ENCODE measurements at places on chromosomes 13 and 19.
A peak's percentile ranks its signal among the peaks of the same experiment; 100 is the strongest.

- no peak for DNase-seq
Measured at GRCh38 chr13:19725320-19725719, 57.4 kb downstream of the PSPC1 start.

- DNase-seq = no peak
Measured at GRCh38 chr13:99314640-99315176, 7.5 kb upstream of the GPR183 start.

DNA sequence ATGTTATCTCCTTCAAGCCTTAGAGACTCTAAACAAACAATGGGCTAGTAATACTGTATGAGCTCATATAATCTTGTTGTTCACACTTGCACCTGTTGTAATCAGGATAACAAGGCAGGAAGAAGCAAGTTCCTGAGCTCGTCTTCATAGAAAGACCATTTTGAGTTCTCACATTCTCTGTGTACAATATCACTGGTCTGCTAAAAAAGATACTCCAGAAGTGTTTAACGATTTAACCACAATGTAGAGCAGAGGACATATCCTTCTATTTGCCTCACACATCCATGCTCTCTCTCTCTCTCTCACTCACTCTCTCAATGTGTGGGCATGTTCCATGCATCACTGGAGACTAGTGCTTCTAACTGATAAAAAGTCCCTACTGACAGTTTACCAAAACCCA is 122.9 kb downstream of the MIPEP start:
- no peak for DNase-seq

GRCh38 chr13:113860665-113861432 is 3.0 kb downstream of the GAS6 start:
- no peak for DNase-seq

DNA sequence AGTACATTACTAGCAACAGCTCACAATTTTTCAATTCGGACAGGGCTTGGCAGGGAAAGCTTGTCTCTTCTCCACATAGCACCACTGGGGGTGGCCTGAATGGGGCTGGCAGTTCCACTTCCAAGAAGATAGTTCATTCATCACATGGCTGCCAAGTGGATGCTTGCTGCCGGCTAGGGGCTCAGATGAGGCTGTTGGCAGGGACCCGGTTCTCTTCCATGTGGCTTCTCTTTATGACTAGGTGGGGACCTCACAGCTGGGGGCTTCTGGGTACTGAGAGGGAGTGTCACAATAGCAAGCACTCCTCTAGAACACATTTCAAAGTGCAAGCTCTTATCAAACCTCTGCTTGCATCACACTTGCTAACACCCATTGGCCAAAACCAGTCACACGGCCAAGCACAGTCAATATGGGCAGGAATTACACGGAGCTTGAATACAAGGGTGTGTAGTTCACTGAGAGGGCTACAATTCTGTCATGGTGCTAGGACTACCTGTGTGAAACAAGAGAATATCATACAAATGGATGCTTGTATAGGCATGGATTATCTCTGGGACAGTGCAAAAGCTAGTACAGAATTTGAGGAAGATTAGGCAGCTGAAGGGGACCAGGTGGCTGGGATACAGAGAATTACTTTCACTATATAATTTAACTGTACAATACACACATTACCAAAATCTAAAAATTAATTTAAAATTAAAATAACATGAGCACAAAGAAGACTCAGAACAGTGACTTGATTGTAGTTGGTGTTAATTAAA is 32.3 kb downstream of the ATP7B start:
- no peak for DNase-seq

- DNase-seq = peak; percentile 39
Measured at GRCh38 chr19:50909240-50910070, 1.7 kb downstream of the KLK4 start.

Data from GM12891 (cell line).